ENCODE measurements at places on chromosomes 5 and 9.
A peak's percentile ranks its signal among the peaks of the same experiment; 100 is the strongest.

GRCh38 chr9:23850690-23851629 lies 24.9 kb upstream of the ELAVL2 start:
- DNase-seq = no peak

- no peak for DNase-seq
Measured at GRCh38 chr5:158898185-158899177, 201.2 kb downstream of the EBF1 start.

DNA sequence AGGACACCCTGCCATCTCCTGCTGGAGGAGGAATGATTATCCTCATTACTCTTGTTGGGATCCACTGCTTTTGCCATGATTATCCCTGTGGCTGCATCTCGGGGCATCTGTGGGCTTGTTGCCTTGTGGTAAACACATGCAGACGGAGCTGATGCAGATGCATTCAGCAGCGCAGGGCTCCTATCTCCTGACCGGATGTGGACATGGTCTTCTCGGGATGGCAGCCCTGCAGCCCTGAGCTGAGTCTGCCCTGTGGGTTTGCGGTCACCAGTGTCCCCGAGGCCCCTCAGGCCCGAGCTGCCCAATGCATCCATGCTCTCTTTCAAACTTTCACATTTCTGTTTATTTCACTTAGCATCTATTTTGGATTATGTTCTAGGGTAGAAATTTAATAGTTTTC lies 250.4 kb upstream of the IRX1 start:
- DNase-seq = no peak

DNA sequence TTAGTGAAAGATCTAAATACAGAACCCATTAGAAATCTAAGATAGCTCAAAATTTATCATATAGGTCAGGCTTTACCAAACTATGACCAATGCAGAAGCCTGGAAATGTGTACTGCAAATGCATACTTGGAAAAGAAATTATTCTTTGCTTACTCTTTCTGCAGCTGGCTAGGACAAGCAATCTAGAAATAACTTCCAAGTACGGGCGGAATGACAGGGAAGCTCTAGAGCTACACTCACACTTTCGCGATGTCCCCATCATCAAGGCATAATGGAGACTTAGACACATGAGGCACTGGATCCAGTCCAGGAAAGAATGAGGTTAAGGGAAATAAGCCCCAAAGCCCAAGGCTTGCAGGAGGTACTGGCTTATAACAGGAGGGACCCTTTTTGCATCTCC lies 22.4 kb upstream of the MAP1B start:
- DNase-seq = no peak

- no peak for DNase-seq
Measured at GRCh38 chr5:10509575-10509974, 54.3 kb upstream of the ANKRD33B start.

- no peak for DNase-seq
Measured at GRCh38 chr5:82111191-82111590, 139.4 kb downstream of the ATG10 start.

- no peak for DNase-seq
Measured at GRCh38 chr9:126755317-126755875, 49.4 kb upstream of the ZBTB43 start.

- peak; percentile 88 for DNase-seq
Measured at GRCh38 chr5:172403189-172403796, 51.0 kb downstream of the SH3PXD2B start.

- no peak for DNase-seq
Measured at GRCh38 chr5:83265318-83265717, 188.0 kb downstream of the XRCC4 start.

DNA sequence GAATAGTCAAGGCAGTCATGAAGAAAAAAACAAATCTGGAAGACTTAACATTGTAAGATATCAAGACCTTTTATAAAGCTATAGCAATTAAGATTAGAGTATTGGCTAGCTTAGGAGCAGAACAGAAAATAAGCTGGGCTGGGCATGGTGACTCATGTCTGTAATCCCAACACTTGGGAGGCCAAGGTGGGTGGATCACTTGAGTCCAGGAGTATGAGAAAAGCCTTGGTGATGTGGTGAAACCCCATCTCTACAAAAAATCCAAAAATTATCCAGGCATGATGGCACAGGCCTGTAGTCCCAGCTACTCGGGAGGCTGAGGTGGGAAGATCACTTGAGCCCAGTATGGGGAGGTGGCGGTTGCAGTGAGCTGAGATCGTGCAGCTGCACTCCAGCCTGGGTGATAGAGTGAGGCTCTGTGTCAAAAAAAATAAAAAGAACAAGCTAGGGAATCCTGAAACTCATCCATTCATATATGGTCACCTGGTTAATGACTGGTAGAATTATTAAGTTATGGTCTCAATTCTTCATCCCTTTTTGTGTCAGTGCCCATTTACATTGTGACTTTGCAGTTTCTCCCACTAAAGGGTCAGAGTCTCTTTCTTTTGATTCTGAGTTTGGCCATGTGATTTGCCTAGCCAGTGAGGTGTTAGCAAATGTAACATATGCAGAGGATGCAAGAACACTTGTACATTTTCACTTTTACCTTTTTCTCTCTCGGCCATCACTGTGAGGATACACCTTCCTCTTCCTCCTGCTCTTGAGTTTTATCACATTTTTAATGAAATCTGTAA lies 144.6 kb upstream of the SGCD start:
- DNase-seq = no peak

- DNase-seq = no peak
Measured at GRCh38 chr5:124701873-124702425, 44.5 kb downstream of the ZNF608 start.

- no peak for DNase-seq
Measured at GRCh38 chr5:77231471-77232138, 21.1 kb downstream of the PDE8B start.

DNA sequence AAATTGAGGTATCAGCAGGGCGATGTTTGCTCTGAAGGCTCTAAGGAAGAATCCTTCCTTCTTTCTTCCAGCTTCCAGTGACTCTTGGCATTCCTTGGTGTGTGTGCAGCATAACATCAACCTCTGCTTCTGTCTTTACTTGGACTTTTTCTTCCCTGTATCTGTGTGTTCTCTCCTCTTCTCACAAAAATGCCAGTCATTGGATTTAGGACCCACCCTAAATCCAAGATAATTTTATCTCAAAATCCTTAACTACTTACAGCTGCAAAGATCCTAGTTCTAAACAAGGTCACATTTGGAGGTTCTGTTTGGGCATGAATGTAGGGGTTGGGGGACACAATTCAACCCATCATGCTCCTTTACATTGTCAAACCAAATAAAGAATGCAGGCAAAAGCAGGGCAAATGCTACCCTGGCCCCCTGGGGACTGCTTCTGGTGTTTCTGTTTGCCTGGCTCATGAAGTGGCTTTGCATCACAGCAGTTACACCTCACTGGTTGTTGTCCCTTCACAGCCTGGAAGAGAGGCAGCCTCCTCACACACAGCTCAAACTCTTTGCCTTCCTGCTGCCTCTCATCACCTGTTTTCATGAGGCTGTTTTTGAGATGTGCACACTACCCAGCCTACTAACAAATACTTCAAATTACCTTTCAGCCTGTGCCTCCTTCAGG lies 64.8 kb upstream of the PLCXD3 start:
- no peak for DNase-seq

DNA sequence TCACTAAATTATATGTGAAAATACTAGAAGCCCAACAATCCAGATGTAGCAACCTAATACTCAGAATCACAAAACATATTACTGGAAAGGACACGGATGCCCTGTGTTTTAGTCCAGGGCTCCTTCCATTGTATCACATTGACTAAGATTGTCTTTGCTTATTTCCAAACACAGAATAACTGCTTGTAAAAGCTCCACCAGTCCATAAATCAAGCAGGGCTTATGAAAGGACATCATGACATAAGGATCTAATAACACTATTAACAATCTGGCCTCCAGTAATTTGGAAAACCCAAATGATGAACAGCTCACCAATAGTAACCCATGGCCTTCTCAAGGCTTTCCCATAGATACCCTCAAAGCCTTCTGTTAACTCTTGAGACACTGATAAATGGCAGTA lies 39.8 kb downstream of the WDR41 start:
- DNase-seq = no peak

- DNase-seq = no peak
Measured at GRCh38 chr5:118775790-118776499, 212.4 kb downstream of the DTWD2 start.

DNA sequence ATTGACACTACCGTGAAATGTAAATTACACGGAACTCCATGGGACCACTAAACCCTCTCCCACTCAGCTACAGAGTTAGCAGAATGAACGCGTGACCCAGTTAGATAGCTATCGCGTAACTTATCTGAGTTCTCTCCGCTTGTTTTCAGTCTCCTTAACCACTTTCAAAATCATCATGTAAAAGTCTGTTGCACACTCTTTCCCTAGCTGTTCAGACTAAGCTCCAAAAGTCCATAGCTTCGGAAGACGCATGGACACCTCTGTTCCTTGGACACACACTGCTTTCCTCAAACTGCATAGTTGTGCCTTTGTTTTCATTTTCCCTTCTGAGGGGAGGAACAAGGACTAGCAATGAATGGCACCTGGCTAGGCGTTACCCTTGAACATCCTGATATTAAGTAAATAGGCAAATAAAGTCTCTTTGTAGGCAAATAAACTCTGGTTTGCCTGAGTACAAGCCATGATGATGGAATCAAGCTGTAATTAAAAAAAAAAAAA lies 83.3 kb downstream of the DAPK1 start:
- DNase-seq = no peak

- no peak for DNase-seq
Measured at GRCh38 chr5:95149387-95149786, 135.5 kb downstream of the MCTP1 start.

DNA sequence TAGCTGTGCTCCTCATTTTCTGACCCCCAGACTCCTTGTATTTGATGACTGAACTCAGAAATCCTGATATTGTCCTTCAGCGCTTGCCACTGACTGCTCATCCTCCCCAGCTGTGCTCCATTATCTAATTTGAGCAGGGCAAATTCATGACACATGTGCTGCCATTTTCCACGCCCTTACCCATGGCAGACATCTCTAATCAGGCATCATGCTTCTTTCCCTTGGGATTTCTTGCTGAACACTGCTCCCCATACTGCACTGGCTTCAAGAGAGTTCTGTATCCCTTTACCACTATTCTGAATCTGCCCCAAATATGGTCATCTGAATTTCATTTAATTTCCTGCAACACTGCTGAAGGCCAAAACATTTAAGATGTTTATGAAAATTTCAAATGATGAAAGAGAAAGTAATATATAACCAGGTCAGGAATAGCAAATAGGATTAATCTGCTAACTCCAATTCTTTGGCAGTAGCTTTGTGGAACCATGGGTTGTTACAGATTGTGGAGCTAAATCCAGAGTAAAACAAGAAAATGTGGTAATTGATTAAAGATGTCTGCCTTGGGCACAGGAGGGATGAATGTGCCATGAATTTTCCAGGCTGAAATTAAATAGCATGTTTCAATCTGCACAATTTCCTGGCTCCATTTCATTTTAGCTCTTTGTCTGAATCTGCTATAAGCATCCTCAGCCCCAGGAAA lies 93.6 kb downstream of the CYFIP2 start:
- DNase-seq = no peak

DNA sequence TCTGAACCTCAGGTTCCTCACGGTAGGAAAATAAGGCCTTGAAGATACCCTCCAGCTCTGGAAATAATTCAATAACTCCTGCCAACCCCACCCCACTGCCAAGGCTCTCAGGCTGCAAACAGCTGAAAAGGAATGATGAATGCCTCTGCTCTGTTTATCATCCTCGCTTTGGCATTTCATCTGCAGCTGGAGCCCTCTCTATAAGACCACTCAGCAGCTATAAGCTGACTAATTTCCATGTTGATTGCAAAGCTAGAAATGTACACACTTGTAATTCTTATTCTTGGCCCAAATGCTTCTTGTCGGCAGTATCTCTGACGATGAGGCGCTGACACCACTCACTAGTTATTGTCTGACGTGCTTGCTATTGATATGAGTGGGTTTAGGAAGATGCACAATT lies 408.4 kb upstream of the NMUR2 start:
- no peak for DNase-seq

DNA sequence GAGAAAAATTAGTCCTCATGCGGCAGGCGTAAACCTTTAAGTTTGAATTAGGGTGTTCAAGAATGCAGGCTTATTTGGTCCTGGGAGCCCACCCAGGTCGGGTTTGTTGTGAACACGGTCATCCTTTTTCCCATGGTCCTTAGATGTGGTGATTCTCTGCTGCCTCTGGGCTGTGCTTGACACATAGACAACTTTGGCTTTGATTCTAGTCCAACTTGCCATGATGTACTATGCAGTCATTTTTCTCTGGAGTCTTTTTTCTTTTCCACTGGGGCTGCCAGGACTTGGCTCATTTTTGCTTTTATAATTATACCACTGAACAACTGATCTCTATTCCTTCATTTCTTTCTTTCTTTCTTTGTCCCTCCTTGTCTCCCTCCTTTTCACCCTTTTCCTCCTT lies 218.6 kb downstream of the SREK1 start:
- DNase-seq = no peak

GRCh38 chr5:7850395-7851239 lies at the start of gene CFAP90:
Gene CFAP90 (minus strand): TSS chr5:7851133. CDS start chr5:7851021, 112 bp downstream.
- no peak for DNase-seq

DNA sequence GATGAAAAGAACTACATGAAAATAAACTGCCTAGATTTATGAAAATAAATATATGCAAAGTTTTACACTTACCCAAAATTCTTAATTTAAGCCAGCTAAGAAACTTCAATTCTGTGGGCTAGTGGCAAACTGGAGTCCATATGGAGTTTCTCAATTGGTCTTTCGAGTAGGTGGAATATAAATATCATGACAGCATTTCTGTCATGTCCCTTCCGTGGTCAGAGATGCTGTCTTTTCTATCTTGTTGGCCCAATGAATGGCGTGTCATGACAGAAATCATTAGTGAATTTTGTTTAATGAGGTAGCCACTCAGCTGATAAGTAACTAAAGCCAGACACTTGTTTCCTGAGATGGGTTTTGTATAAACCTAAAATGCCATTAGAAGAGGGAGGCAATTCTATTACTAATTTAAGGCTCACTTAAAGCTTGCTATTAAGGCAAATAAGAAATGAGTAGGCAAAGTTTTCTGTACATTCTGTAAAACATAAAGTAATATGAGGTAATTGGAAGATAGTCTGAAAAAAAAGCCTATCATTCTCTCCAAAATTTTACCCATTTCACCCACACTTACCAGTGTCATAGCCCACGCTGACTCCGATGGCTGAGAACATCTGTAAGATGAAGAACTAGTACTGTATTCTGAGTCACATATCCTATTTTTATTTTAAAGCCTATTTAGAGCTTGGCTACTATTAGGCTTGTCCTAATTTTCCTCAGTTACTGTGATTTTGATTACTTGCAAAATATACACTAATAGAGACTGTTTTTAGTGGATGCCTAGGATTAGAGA lies 419.3 kb upstream of the MEF2C start:
- no peak for DNase-seq

- DNase-seq = no peak
Measured at GRCh38 chr5:72082048-72082447, 25.2 kb upstream of the MAP1B start.

GRCh38 chr9:69453746-69454145 lies 128.7 kb downstream of the ENTREP1 start:
- DNase-seq = no peak

GRCh38 chr5:56686337-56687195 lies 128.8 kb upstream of the MAP3K1 start:
- DNase-seq = no peak
